ENCODE measurements at places on chromosomes 1 and 21.

GRCh38 chr1:165927169-165927568 is 99.8 kb downstream of the UCK2 start:
- peaks cover 17% of the 10 kb centered on the region for H3K27me3 ChIP-seq
- H3K27ac ChIP-seq = no peak overlapping the region
- no peak for DNase-seq
- no peak overlapping the region for H3K4me3 ChIP-seq
- no peaks in the 10 kb centered on the region for H3K36me3 ChIP-seq

DNA sequence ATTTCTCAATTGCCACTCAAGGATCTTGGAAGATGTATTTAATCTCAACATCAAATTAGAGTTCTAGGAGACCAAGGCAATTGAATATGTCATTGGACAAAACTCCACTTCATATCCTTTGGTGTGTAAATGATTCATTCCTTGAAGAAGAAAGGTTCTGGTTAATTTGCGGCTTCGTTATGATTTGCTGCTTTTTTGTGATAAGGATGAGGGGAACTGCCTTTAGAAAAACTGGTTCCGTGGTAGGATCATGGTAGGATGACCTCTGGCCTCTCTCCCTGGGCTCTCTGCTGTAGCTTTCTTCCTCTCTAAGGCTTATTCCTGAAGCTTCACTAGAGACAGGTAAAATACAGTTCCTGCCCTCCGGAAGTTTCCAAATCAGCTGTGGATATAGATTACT is 51.5 kb upstream of the ERRFI1 start:
- no peaks in the 10 kb centered on the region for H3K36me3 ChIP-seq
- H3K4me1 ChIP-seq = peaks cover 48% of the 10 kb centered on the region
- no peaks in the 10 kb centered on the region for H3K27me3 ChIP-seq
- no peak overlapping the region for H3K4me3 ChIP-seq

GRCh38 chr1:28302247-28302646 is 26.6 kb upstream of the MED18 start:
- no peak overlapping the region for H3K27ac ChIP-seq
- no peak overlapping the region for H3K4me3 ChIP-seq
- no peak for DNase-seq
- peaks cover 12% of the 10 kb centered on the region for H3K4me1 ChIP-seq
- H3K36me3 ChIP-seq = no peaks in the 10 kb centered on the region

DNA sequence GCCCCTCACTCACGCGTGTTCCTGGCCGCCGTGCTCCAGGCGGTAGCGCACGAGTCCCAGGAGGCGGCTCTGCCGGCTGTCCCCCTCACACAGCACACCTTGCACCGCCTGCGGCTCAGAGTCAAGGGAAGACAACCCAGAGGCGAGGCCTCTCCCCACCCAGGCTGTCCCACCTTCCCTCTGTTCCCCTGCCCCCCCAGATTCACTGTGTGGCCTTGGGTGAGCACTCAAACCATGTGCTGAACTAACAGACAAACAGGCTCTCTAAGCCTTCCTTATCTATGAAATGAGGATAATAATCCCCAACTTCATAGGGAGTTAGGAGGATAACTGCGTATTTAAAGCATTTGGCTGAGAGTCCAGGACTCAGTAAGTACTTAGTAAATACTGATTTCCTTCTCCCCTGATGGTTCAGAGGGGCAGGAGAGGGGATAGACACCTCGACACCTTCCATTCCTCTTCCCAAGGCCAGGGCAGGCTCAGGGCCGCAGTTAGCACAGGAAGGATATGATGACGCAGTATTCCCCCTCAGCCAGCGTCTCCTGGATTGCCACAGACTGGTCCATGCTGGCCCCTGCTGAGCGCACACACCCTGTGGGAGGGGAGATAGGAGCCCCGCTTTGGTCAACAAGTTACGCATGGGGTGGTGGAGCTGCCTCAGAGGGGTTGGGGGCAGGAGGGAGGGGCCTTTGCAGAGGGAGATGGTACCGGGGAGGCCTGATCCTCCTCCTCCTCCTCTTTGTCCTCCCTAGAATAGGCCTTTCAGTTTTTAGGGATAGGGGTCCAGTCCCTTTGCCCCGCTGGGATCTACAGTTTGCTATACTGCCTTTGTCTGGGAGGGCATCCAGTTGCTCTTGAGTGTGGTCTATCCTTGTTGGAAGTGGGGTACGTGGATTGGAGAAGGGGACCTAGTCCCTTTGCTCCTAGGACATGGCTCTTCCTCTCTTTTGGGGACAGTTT is 830 bp downstream of the INPP5B start:
- H3K36me3 ChIP-seq = peaks cover 7% of the 10 kb centered on the region
- H3K4me1 ChIP-seq = peaks cover 15% of the 10 kb centered on the region
- peak overlapping the region; percentile 92 for H3K27ac ChIP-seq
- no peaks in the 10 kb centered on the region for H3K27me3 ChIP-seq
- H3K4me3 ChIP-seq = peak overlapping the region; percentile 99

DNA sequence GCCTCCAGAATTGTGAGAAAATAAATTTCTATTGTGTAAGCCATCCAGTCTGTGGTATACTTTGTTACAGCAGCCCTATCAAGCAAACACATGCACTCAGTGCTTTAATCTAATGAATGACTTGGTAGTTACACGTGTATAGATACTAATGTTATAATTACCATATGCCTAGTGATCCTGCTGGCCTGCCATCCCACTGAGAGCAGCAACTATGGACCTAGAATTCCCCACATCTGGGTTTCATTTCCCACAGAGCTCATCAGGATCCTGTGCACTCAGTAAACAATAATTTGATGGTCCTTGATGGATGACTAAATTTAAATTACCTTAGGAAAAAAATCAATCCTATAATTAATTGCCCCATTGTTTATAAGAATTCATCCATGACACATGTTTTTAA is 86.5 kb upstream of the RGS1 start:
- no peak overlapping the region for H3K4me3 ChIP-seq
- H3K4me1 ChIP-seq = peaks cover 22% of the 10 kb centered on the region
- H3K27ac ChIP-seq = peak overlapping the region; percentile 77
- no peaks in the 10 kb centered on the region for H3K27me3 ChIP-seq
- no peak for DNase-seq

DNA sequence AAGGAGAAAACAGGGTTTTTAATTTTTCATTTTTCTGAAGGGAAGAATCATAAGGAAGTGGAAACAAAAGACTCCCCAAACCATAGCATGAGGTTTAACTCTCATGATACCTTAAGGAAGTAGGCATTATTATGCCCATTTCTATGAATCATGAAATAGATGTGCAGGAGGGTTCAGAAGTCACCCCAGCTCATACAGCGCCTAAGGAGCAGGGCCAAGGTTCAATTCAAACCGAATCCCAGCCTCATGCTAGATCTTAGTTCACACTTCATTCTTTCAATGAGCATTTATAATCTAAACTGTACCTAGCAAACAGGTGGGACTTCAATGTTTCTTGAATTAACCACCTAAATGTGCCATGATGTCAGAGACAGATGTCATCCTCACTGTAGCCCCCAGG is 111.9 kb upstream of the SLC25A33 start:
- no peaks in the 10 kb centered on the region for H3K27me3 ChIP-seq
- H3K27ac ChIP-seq = no peak overlapping the region
- DNase-seq = no peak

DNA sequence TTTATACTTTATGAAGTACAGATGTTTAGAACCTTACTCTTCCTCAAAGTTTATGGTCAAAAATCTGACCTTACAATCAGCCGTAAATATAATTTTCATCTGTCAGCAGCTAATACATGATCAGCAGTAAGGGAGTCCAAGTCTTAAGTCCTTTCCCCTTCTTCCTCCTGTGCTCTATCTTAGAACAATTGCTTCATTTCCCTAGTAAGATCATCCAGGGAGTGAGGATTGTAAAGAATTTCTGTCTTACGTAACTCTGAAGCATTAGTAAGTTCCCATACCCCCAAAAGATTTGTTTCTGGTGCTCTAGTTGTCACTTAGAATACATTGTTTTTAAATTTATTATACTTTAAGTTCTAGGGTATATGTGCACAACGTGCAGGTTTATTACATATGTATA is 2.1 kb downstream of the SETDB1 start:
- no peaks in the 10 kb centered on the region for H3K27me3 ChIP-seq
- no peak for DNase-seq
- H3K36me3 ChIP-seq = peaks cover 45% of the 10 kb centered on the region
- H3K27ac ChIP-seq = no peak overlapping the region

DNA sequence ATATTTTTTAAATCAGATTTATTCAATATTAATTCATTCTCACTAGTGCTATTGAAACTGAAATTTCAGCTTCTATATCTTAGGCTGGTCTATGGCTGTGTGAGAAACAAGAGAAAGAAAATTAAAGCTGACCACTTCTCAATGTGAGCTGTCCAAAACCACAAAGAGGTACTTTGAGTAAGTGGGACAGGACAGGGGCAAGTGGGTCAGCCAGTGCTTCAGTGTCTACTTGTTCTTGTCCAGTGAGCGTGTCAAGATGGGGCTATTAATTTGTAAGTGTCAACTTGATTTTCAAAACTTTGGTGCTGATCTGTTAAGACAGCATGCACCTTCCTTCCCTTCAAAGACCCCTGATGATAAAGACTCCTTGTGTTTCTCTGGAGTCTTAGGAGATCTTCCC is 533.9 kb downstream of the PLPP3 start:
- no peaks in the 10 kb centered on the region for H3K36me3 ChIP-seq
- no peaks in the 10 kb centered on the region for H3K27me3 ChIP-seq
- no peak overlapping the region for H3K27ac ChIP-seq

DNA sequence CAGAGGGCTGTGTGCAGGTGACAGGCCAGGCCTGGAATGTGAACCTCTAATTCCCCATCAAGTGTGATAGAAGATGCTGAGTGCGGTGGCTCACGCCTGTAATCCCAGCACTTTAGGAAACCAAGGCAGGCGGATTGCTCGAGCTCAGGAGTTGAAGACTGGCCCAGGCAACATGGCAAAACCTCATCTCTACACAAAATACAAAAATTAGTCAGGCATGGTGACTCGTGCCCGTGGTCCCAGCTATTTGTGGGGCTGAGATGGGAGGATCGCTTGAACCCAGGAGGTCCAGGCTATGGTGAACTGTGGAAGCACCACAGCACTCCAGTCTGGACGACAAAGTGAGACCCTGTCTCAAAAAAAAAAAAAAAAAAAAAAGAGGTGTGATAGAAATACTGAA is 40.1 kb upstream of the PUM1 start:
- no peak overlapping the region for H3K4me3 ChIP-seq
- H3K27ac ChIP-seq = no peak overlapping the region
- no peaks in the 10 kb centered on the region for H3K27me3 ChIP-seq
- DNase-seq = no peak
- no peaks in the 10 kb centered on the region for H3K36me3 ChIP-seq
- peaks cover 6% of the 10 kb centered on the region for H3K4me1 ChIP-seq

All from mesothelial cell of epicardium (in vitro differentiated cells).